ENCODE measurements at places on chromosomes 16 and 17.

DNA sequence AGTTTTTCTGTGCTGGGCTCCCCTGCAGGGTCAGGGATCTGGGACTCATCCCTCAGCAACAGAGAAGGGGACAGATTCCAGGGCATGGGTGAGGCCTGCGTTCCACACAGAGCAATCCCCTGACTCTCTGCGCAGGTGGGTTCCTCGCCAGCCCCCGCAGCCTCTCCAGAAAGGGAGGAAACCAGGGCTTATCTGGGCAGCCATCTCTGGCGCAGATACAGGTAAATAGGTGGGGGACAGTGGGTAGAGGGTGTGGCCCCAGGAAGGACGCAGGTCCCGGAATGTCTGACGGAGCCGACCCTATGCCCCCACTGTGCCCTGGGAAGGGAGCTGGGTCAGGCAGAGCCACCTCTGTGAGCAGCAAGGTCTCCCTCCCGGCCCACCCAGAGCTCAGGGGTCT, 23.2 kb downstream of the PIEZO1 start:
- DNase-seq: no peak

- peak; percentile 86 for DNase-seq
These were observed 1.2 kb downstream of the TRIM47 start for GRCh38 chr17:75876938-75877751.

GRCh38 chr16:49352892-49353291, 20.7 kb upstream of the C16orf78 start:
- no peak for DNase-seq

DNA sequence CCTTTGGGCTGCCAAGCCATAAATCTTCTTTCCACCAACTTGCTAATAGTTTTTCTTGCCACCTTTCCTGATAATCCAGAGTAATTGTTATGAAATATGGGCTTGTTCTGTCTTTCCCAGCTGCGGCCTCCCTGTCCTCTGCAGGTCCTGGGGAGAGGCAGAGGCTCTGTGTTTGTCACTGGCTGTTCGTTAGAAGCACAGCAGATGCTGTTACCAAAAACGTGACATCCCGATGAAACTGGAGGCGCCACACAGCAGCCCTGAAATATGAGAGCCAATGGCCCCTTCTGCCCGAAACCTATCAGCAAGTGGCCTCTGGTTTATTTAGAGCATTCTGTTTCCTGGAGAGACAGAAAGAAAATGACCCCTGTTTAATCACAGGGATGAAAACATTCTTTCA, 115.1 kb upstream of the ANKFN1 start:
- DNase-seq: no peak

DNA sequence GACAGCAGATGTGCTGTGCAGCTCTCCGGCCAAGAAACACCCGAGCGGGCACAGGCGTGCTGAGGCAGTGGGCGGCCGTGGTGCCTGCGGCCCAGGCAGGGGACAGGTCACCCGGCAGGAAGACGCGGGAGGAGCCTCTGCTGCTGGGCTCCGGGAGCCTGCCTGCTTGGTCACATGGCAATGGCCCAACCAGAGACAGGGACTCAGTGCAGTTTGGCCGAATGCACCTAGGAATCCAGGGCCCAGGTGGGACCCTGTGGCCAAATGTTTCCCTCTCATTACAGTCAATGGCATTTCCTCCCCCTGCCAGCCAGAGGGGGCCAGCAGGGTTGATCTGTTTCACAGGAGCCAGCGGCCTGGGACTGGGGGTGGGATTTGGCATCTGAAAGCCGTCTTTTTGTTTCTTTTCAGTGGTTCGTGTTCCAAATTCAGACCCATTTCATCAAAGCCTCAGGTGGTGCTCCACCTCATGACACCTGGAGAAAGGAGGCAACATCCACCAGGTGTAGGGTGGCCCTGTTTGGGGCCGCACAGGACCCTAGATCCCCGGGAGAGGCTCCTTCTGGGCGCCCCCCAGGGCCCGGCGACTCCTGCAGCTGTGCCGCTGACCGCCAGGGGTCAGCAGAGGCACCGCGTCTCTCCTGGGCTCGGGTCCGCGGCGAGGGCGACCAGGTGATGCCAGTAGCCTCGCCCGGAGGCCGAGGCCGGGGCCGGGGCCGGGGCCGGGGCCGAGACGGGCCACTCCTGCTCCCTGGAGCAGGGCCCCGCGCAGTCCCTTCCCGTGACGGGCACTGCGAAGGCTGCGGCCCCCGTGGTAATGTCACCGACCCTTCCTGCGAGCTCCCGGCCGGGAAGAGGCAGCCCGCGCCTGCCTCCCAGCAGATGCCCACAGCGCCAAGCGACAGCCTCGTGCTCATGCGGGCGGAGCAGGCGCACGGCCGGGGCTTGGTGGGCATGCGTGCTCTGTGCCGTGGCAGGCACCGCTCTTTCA, 118.5 kb downstream of the C16orf78 start:
- peak; percentile 24 for DNase-seq

GRCh38 chr16:8901320-8901861, 19.2 kb downstream of the LITAFD start:
- DNase-seq: no peak

DNA sequence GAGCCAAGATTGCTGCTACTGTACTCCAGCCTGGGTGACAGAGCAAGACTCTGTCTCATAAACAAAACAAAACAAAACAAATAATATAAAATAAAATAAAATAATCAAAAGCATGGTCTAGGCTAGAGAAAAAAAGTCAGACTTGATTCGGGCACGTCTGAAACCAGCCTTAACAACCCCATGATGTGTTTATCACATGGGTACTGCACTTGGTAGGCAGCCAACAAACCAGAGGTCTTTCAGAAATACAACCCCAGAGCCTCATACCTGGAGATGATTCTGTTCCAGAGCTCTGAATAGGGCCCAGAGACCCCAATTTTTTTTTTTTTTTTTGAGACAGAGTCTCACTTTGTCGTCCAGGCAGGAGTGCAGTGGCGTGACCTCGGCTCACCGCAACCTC, 9.6 kb upstream of the HAPSTR1 start:
- no peak for DNase-seq

- DNase-seq: no peak
These were observed 37.2 kb downstream of the SIAH1 start for GRCh38 chr16:48347980-48348379.

Data from globus pallidus (tissue), 1 donor.